ENCODE measurements at places on chromosomes 2 and 18.

- DNase-seq = no peak
Observed at GRCh38 chr18:39959839-39960238, 1995.2 kb upstream of the PIK3C3 start.

DNA sequence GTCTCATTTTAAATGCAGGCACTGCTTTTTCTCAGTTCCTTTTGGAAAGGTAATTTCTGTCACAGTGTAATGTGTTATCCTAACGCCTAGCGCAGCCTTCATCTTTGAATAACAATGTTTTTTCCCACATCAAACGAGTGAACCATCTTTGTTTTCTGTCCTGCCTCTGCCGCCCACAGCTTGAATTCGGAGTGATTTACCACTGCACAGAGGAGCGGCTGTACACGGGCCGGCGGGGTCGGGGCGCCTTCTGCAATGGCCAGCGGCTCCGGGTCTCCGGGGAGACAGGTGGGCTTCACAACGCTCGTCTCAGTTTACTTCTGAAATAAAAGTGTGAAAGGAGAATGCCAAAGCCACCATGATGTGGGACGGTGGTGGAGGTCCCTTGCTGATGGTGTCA, 32.8 kb downstream of the IMPA2 start:
- DNase-seq = no peak

DNA sequence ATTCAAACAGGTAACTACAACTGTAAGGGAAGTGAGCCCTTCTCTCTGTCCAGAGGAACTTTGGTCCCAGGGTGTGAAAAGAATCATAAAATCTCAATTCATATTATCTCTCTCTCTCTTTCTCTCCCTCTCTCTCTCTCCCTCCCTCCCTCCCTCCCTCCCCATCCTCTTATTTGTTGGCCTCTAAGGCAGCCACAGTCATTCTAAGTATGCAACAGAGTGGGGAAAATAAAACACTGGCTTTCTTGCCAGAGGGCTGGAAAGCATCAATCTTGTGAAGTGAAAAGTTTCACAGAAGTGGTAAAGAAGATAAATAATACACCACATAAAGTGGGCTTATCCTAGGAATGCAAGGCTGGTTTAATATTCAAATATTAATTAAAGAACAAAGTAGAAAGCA, 95.6 kb upstream of the KCNH7 start:
- DNase-seq = no peak

GRCh38 chr2:146665800-146666199, 1179.0 kb upstream of the ACVR2A start:
- no peak for DNase-seq

DNA sequence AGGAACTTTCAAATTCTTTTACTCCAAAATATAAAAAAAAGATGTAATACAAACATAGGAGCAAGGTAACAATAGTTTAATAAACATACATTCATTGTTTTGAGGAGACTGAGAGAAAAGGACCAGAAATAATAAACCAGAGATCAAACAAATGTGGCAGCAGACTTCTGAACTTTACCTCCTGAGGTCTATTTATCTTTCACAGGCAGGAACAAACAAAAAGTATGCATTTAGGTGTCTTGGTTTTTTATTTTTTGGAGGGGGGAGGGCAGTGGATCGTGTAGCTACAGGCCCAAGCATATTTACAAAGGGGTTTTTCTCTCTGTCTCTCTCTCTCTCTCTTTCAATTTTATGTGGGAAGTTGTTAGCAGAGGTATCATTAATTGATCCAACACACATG, 5.6 kb downstream of the PPP4R1 start:
- no peak for DNase-seq

GRCh38 chr2:44886414-44886813, 55.1 kb upstream of the SIX3 start:
- no peak for DNase-seq

DNA sequence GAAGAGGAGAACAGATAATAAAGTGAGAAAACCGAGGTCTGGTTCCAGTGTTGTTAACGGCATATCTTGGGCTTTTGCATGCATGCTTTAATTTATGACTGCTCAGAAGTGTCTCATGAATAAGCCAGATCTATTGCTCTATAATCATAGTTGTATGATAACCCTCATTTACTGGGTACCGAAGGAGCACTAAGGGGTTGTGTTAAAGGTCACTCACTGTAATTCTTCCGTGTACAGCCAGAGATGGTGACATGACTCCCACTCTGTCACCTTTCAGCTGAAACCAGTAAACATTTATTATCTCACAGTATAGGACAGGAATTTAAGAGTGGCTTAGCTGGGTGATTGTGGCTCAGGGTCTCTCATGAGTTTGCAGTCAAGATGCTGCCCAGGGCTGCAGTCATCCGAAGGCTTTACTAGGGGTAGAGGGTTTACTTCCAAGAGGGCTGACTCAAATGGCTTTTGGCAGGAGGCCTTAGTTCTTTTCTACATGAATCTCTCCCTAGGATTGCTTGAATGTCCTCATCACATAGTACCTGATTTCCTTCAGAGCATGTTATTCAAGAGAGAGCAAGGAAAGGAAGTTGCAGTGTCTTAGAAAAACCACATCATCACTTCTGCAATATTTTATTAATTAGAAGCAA, 107.0 kb downstream of the NAB1 start:
- no peak for DNase-seq

DNA sequence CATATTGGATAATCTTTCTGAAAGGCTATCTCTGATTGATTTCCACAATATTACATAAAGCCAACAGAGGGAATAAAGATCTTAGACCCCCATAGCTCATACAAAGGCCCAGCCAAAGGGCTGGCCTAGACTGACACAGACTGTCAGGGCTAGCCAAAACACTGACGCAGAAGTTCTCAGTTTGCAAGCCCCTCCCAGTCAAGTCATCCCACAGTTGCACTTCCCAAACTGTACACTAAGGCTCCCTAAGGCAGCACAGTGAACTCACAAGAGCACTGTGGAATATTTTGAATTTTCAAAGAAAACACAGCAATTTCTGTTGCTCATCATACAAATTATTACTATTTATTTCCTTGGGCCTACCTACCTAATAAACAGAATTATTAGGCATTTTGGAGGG, 244.9 kb downstream of the SP3 start:
- DNase-seq = no peak

DNA sequence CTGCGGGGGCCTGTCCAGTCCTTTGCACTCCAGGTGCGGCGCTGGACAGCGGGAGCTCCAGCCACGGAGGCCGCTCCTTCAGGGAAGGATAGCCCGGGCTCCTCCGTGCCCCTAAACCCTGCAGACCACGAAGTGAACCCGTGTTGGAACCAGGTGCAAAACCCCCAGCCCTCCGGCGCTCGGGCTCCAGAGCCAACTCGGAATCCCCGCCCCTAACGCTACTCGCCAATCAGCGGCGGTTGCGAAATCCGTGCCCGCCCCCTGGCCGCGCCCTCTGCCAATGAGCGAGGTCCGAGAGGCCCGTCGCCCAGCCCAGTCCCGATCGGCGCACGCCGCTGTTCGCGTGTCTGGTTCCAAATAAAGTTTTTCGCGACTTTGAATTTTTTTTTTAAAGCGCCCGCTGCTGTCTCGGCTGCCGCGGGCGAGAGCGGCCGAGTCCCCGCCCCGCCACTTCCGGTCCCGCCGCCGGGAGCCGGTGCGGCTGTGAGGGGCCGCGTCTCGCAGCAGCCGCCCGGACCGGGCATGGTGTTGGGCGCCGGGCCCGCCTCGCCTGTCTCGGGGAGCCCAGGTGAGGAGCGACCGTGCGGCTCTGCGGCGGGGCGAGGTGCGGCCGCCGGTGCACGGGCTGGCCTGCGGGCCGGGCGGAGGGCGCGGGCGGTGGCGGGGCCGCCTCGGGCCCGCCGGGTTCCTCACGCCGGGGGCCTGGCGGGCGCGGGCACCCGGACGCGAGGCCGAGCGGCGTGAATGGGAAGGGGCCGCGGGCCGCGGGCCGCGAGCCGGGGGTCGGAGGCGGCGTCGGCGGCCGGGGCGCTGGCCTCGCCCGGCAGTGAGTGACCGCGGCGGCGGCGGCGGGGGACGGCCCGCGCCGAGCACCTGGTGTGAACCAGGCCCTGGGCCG, at the start of gene UBE2F:
Gene UBE2F, plus strand, starts transcription at position 450 of the 898 bp plus-strand sequence. CDS start 6,094 bp downstream, outside the sequence.
- peak; percentile 98 for DNase-seq

DNA sequence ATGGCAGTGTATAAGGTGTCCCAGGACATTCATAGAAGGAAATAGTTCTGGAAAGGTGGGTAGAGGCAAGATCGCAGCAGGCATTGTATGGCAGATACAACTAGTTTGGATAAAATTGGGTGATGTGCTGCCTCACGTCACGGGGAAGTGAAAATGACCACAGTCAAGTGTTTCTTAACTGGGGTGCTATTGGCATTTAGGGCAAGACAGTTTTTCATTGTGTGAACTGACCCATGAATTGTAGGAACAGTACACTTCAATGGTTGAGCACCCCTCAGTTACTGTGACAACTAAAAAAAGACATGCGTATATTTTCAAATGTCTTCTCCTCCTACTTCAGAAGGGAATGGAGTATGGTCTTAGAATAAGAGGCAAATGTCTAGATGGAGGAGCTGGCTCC, 22.3 kb upstream of the CYRIA start:
- DNase-seq = no peak

- DNase-seq = no peak
Observed at GRCh38 chr18:46632401-46633071, 24.5 kb downstream of the LOXHD1 start.

DNA sequence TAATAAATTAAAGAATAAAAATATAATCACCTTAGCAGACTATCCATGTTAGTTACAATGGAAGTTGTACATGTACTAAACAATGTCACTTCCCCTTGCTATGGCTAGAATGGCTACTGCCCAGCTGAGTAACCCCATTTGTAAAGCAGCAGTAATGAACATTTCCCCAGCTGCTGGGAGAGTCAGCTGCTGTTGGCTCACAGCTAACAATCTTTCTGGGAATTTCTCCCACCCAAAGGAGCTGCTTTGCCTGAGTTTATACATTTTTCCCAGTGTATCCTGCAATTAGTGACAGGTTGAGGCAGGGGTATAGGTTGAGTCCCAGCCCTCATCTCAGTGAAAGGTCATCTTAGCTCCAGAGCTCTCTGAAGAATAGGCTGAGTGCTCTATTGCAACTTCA, 665.6 kb upstream of the KLHL29 start:
- no peak for DNase-seq

- DNase-seq = no peak
Observed at GRCh38 chr2:69594341-69594740, 49.2 kb downstream of the AAK1 start.

GRCh38 chr2:232493701-232494474, 6.3 kb upstream of the ECEL1 start:
- DNase-seq = no peak

GRCh38 chr18:22174341-22175145, 5.2 kb downstream of the GATA6 start:
- no peak for DNase-seq

DNA sequence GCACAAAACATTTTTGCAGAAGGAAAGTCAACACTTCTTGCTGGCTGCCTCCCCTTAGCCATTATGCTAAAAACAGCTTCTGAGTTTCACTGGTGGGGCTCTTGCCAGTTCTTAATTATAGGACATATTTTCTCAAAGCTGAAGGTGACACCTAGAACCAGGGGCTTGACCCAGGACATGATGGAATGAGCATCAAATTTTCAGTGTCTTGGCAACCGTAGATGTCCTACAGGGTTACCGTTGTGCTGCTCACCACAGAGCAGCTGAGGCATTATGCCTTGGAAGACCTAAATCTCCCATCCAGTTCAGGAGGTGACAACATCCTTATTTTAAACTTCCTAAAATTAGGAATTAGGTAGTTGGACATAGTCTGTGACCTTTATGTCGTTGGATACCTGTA, 46.7 kb downstream of the TMEM185B start:
- DNase-seq = no peak

DNA sequence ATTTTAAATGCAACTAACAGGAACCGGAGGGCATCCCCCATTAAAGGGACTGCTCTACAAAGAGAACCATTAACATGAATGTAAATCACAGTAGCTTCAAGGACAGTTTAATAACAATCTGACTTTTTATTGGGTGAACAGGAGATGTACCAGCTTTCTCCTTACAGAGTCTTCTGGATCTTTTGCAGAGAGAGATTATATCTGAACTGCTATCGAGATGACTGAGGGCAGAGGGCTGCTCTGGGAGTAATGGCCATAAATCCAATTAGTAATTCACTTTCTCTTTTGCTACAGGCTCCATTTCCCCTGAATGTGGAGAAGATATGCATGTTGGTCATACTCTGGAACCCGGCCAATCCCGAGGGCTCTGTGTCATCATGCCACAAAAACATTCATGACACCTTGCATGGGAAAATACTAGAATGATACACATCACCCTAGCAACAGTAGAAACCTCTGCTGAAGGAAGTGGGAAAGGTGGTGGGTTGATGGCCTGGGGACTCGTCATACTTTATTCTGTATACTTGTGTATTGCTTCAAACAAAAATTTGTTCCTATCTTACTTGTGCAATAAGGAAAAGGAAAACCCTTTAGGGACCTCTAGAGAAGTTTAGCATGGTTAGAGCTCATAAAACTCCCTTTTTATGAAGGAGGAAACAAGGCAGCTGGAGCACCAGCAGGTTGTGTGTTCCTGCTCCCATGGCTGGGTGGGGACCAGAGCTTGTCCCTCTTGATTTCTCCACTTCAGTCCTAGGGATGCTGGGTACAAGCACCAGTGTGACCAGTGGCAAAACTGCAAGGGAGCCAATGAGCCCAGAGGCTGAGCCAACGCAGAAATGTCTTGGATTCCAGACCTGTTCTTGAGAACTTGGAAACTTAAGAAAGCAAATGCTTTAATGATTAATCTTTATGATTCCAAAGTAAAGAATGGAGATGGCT, 26.0 kb downstream of the CTAGE1 start:
- no peak for DNase-seq

DNA sequence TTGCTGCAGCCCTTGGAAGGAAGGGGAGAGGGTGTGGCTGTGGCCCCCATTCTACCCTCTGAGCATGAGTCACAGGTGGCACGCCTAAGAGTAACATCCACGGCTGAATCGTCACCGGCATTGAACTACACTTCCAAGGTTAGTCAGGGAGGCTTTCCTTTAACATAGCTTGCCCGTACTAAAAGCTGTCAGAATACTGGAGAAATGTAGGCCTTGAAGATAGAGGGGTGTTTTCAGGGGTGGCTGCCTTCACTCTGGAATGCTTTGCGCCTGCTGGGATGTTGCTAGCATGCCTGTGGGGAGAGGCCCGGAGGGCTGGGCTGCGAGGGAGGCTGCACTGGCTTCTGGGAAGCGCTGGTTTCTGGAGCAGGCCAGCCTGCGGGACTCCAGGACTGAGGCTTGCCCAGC, 333.7 kb downstream of the AGAP1 start:
- no peak for DNase-seq

DNA sequence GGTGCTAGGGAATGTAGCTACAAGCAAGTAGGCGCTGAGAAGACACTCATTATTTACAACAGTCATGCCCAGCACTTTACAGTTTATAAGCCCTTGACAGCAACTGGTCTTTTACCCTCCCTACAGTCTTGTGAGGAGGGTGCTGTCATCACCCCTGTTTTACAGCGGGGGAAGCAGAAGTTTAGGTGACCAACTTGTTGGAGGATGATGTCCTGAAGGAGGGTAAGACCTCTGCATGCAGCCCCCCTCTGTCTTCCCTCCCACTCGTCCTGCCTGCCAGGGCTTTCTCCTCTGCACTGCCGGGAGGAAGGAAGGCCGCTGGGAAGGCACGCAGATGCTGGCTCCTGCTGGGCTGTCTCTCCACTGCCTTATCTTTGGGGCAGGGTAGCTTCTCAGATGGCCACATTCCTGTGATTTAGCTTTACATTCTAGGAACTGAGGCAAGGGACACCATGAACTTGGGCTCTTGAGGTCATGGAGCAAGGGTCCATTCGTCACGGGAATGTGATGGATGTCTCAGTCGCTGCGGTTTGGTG, 972 bp downstream of the IL1R1 start:
- DNase-seq = no peak
